ENCODE measurements at places on chromosomes 2 and 18.

DNA sequence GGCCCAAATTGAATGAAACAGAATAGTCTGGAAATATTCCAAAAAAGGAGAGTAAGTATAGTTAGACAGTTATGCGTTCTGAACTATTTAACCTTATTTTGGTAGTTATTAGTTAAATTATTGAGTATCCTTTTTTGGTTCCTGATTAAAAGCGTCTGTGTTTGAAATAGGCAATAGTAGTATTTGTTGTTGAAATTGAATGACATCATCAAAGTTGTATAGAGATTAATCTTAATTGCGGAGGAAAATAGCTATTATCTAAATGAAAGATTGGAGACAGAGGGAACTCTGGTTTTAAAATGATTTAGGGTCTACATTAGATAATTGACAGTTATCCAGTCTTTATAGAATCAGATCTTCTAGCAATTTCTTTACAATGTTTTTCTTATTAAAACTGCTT is 115.8 kb downstream of the BIRC6 start:
- DNase-seq: no peak

- no peak for DNase-seq
Observed at GRCh38 chr18:75074196-75075015, 134.5 kb downstream of the PTGR3 start.

DNA sequence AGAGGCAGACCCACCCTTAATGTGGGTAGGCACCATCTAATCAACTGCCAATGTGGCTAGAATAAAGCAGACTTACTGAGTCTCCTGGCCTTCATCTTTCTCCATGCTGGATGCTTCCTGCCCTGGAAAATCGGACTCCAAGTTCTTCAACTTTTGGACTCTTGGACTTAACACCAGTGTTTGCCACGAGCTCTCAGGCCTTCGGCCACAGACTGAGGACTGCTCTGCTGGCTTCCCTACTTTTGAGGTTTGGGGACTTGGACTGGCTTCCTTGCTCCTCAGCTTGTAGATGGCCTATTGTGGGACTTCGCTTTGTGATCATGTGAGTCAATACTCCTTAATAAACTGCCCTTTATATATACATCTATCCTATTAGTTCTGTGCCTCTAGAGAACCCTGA is 21.9 kb downstream of the ST8SIA5 start:
- DNase-seq: no peak

GRCh38 chr2:98164256-98164655 is 77.3 kb downstream of the VWA3B start:
- DNase-seq: no peak
